ENCODE measurements at places on chromosomes 3 and 15.
A peak's percentile ranks its signal among the peaks of the same experiment; 100 is the strongest.

- no peak for DNase-seq
Measured at GRCh38 chr3:20488151-20488550, 302.1 kb upstream of the SGO1 start.

- DNase-seq = no peak
Measured at GRCh38 chr3:173397161-173398110, at the start of gene NLGN1. Gene NLGN1 (plus strand): TSS chr3:173397744.

- no peak for DNase-seq
Measured at GRCh38 chr15:88385078-88385700, 82.0 kb downstream of the MRPL46 start.

- DNase-seq = no peak
Measured at GRCh38 chr15:38283010-38283409, 30.4 kb downstream of the SPRED1 start.

DNA sequence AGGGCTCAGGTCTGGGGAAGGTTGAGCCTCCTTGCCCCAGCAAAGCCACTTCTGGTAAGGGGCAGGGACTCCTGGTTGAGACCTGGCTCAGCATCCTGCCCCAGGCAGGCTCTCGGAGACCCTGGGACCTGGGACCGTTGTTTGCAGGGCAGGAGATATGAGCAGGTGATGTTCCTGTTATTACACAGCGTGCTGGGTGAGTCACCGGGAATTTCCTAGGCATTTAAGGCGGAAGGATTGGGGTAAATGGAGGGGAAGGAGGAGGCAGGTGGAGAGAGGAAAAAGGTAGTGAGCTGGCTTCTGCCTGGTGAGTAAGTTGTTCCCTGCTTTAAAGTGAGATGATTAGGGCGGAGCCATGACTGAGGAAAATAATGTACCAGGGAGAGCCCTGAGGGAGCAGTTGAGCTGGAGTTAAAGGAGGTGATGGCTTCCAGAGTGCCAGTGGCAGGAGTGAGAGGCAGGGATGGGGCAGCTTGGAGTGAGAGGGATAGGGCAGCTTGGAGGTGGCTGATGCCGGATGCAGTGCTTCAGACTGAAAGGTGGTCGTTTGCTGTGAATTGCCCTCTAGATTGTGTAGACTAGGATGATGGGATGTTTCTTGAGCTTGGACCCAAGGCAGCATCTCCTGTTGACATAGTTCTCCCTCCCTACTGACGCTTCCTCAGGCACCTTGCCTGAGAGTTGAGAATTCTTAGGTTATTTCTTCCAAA is 79.4 kb downstream of the AAGAB start:
- no peak for DNase-seq

DNA sequence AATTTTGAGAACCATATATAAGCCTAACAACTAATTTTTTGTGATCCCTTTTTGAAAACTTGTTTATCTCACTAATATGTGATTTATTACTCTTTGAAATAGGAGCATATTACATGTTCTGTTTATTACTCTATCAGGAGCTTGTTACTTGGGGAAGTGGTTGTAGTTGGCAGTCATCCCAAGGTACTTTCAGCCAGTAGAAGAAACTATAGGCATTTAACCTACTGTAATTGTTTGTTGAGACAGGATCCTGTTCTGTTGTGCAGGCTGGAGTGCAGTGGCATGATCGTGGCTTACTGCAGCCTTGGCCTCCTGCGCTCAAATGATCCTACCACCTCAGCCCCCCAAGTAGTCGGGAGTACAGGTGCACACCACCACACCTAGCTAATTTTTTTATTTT is 195.6 kb downstream of the TCF12 start:
- no peak for DNase-seq

DNA sequence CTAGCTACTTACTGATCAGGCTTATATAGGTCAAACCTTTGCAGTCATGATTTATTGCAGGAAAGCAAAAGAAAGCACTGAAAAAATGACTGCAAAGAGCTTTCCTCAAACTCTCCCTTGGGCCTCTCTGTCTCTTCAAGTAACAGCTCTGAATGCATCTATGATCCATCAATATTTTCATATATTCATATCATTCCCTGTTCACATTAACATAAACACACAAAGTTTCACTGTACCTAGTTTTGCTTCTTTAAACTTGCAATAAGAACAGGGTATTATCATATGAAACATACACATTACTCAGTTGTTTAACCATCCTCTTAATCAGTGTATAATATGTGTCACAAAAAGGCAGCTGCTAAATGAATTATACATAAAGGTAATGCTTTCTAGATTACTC is 107.9 kb upstream of the ARL6 start:
- DNase-seq = no peak

DNA sequence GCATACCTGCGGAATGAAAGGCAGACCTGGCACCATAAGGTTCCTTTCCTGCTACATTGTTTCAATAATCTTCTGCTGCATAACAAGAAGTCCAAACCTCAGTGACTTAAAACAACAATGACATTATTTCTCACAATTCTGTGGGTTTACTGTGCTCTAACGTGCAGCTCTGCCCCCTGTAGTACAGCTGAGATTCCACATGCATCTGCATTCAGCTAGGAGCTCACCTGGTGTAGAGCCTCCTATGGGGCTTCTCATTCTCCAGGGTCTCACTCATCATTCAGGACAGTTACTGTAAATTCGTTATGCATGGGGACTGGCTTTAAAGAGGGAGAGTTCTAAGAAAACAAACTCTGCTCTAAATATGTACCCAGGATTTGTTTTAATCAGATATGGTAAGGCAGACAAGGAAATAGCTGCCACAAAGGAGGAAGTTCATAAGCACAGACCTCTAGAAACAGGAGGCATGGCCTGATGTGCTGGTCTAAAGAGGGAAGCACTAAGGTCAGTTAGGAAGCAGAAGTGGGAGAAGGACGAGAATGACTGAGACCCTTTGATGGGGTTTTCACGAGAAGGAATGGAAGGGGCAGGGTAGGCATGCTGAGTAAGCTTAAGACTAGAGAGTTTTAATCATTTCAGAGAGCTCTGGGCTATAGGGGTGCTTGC is 347.0 kb downstream of the NEK10 start:
- DNase-seq = no peak

DNA sequence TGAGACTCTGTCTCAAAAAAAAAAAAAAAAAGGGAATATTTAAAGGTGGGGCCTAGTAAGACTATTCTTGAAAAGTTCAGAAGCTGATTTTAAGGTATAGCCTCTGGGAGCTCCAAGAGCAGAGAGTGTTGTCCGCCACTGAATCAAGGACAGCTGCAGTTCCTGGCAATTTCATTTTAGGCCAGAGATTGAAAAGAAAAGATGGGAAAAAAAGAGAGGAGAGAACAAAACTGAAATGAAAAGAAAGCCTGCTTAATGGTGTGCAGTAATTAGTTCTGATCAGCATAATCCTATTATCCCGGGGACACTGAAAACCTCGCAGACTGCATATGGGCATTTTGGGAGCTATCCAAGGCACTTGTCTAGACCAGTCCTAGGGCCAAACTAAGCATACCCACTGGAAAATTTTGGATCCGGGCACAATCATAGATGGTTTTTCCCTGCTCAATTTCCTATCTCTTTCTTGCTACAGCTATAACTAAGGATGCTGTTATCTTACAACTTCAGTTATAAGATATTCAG is 43.2 kb downstream of the EHHADH start:
- no peak for DNase-seq

- DNase-seq = no peak
Measured at GRCh38 chr3:53776494-53777101, 69.6 kb downstream of the CHDH start.

DNA sequence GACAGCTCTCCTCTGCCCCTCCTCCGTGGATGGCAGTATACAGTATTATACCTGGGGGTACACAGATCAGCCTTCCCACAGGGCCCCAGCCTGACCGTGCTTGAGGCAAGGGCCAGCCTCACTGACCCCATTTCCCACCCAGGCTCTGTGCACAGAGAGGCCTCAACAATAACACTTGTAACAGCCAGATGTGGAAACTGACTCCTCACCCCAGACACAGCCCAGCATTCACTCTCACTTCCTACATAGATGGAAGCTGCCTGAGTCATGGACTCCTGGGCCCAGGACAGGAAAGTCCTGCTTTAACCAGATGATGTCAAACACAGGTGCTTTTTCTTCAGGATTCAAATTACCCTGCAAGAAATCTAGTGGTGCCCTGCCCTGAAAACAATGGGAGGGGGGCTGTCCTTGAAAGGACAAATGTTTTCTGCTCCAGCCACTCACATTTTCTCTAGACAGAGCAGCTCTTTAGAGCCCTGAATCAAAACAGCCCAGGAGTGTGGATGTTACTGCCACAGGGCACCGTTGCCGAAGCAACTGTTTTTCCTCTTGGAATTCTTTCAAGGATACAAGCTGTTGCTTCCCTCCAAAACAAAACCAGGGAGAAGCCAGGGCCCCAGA is 16.4 kb downstream of the CCDC12 start:
- no peak for DNase-seq

GRCh38 chr3:7625021-7625420 is 764.1 kb downstream of the GRM7 start:
- no peak for DNase-seq

DNA sequence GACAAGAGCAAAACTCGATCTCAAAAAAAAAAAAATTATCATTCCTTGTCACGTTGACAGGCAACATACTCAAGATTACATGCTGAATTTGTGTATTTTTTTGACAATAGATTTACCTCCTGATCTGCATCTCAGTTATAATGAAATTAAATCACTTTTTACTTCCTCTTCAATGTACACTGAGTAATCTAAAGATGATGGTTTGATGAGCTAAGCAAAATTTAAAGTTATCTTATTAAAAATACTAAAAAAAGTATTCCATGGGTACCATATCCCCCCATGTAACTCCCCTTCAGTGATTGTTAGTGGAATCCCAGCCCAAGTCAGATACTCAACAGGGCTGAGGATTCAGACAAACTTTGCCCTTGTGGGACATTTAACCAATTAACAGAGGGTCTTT is 463.2 kb downstream of the OCA2 start:
- no peak for DNase-seq

DNA sequence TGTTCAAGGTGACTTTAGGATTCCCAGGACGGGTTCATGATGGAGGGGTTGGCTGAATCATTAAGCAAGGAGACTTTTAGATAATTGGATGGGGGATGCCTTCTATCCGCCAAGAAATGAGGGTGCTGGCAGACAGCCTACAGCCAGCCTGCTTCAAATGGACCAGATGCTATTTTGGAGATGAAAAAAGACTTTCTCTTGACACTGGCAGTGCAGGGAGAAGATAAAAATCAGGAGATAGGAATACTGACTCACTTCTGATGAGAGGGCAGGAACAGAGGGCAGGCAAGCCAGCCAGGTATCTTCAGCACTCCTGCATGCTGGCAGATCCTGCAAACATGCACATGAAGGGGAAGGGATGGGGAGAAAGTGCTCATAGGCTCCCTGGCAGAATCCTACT is 7.7 kb upstream of the SYN2 start:
- DNase-seq = no peak

- no peak for DNase-seq
Measured at GRCh38 chr3:63207066-63207590, 71.0 kb upstream of the SYNPR start.

- DNase-seq = no peak
Measured at GRCh38 chr3:172133838-172134237, 94.5 kb downstream of the FNDC3B start.

DNA sequence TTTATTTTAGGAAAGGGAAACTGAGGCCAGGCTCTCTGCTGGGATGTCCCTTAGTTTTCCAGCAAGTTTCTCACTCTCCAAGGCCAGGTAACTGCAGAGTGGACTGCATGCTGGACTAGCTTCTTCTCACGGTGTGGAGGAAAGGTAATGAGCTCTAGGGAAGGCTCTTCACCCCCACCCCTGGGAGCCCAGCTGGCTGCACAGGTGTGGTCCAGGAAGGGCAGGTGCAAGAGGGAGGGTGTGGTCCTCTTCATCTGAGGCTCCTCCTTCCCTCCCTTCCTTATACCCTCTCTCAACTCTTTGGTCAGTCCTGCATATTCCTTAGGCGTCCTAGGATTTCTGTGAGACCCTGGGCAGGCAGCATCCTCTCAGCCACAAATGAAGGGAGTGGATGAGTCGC is 33.9 kb downstream of the RNU5B-1 start:
- no peak for DNase-seq

- DNase-seq = no peak
Measured at GRCh38 chr3:67642734-67643133, 11.7 kb downstream of the SUCLG2 start.

DNA sequence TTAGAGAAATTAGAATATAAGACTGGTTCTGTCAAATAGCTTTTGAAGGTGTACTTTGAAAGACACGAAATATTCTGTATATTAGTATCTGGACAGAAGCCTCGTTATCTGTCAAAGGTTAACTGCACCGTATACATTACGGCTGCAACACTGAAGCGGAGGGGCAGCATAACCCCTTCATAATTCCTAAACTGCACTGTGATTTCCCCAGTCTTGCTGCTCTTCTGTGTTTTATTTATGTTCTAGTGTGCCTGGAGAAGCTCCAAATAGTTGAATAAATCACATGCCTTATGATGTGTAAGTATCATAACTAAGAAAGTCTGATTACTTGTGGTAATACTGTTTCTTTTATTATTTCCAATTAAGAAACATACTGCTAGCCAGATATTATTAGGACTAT is 285.7 kb upstream of the ROBO2 start:
- DNase-seq = no peak

DNA sequence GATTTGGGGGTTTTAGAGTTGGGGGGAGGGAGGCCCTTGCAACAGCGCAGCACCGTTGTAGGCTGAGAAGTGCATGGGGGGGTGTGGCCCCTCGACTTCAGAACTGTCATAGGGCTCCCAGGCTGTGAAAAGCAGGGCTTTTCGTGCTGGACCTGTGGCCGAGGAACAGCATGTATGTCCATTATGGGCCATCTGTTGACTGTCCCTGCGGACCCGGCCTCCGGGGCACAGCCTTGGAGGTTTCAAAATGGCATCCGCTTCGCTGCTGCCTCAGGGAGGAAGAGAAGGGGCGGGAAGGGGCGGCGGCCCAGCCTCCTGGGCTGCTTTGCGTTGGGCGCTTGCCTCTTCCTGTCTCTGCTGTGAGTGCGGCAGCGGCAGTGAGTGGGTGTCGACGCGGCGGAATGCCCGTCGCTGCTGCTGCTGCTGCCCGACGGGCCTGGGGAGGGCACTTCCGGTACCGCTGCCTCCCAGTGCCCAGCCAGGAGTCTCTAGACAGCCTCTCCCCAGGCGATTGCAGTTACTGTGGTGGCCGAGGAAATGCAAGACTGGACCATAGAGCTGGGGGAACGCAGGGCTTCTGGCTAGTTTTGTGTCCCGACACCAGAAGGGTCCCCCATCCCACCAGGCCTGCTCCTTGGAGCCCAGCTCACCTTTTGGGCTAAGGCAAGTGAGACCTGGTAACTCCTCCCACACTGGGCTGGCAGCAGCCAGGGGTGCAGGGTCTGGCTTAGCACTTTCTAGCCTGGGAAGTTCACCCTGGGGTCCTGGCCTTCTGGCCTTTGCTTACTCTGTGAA is 1.9 kb downstream of the GNAI2 start:
- DNase-seq = peak; percentile 70

DNA sequence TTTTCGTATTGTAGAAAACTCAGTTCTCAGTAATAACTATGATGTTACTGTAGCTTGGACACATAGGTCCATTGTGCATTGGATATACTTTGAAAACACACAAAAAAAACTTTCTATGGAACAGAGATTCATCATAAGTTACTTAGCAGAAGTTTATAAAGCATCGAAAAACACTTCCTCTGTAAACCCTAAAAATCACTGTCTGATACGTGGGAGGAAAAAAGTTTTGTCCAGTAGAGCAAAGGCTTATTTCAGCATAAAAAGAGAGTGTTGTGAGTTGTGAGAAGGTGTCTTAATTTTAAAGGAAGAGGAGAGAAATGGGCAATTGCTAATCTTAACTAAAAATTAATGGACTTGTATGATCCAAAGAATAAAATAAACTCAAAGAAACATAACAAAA is 64.8 kb downstream of the OSTN start:
- no peak for DNase-seq

GRCh38 chr3:49165771-49166751 is at the start of gene CCDC71:
Gene CCDC71 (minus strand): TSS chr3:49166331. CDS start chr3:49164208, 2,123 bp downstream.
- peak; percentile 51 for DNase-seq

Data from activated CD8-positive, alpha-beta memory T cell treated with anti-CD3 and anti-CD28 coated beads for 4 hours (primary cell).